ENCODE measurements at places on chromosomes 13 and 19. TPM values are rescaled to one million over a fixed set of nuclear protein-coding genes. Genes with fewer than 3 reads are reported as not detected.
A peak's percentile ranks its signal among the peaks of the same experiment; 100 is the strongest.

Gene CERS1
- 0.90 TPM for total RNA-seq

Gene CYP2A6
- total RNA-seq: not detected

- DNase-seq: no peak
Observed at GRCh38 chr13:67258482-67258881, 28.3 kb upstream of the PCDH9 start.

Gene KLK12
- total RNA-seq: not detected

Gene WBP4
- total RNA-seq: 11.4 TPM

- DNase-seq: no peak
Observed at GRCh38 chr19:29873801-29874575, 62.2 kb downstream of the CCNE1 start.

DNA sequence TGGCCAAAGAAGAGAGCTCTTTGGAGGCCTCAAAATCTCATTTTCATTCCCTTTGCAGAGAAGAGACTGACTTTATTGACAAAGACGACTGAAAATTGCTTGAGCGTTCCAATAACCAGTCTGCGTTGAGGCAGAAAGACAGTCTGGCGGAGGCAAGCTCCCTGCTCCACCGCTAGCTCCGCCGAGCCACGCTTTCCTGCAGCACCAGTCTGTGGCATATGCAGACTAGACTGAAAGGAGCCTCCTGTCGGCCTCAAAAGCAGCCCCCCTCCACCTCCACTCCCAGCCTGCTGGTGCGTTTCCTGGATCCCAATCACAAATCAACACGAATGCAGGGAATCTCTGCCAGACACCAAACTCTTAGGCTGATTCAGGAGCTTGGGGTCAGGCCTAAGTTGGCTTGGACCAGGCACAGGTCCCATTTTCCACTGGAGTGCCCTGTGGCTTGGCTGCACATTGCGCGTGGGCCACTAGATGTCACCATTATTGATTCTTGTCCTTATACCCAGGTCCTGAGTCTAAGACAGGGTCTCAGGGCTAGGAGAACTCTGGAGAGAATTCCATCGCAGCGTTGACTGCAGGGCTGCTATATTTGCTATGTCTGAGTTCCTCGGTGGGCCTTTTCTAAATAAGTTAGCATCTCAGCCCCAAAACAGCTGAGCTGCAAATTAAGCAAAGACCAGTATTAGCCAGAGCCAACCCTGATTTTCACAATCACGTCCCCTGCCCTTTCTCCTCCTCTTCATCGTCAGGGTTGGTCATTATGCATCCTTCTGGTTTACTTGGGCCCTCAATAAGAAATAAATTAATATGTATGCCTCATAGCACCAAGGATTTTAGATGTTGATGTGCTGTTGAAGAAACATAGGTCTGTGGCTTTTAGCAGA, 5.2 kb upstream of the ZNF507 start:
- peak; percentile 27 for DNase-seq

DNA sequence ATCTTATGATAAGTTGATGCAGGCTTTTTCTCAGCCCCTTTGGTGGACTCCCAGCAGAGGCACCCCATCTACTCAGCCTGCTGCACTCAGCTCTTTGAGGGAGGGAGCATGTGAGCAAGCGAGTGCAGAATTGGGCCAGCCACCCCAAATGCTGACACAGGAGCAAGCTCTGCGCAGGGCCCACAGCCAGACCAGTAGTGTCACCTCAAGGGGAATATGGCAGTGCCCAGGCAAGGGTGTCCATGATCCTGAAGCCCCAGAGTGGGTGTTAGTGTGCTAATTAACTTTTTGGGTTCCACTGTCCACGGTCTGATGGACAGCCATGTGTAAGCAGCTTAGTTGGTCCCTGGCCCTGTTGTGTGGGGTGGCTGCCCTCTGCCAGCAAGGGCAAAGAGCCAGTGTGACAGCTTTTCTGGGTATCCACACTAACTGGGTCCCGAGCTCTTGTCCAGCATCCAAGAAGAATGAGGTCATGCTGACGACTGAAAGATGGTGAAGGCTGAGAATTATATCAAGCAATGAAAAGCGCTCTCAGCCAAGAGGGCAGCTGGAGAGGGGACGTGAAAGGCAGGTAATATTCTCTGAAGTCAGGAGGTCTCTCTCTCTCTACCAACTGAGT, 898.3 kb upstream of the PCDH9 start:
- DNase-seq: no peak

Gene GAPDHS
- total RNA-seq: not detected

Gene SIAH3
- total RNA-seq: not detected

- peak; percentile 43 for DNase-seq
Observed at GRCh38 chr13:52455677-52456041, 381 bp downstream of the CKAP2 start.

DNA sequence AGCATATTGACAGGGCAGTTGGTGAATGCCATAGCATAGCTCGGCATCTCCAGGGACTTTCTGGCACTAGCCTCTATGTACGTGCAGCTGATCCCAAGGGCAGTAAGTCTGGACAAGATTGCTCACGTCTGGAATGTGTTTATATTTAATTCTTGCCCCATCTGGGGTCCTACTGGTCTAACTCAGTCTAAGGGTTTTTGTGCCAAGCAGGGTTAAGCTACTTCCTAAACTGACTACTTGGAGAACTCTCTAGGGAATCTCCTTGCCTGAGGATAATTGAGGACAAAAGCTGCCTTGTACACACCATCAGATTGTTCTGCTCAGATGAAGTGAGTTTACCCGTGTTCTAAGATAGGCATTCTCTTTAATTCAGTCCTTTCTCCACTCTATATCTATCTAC, 358.1 kb downstream of the MYO16 start:
- peak; percentile 62 for DNase-seq

GRCh38 chr13:46668302-46668720, 115.3 kb downstream of the LRCH1 start:
- DNase-seq: peak; percentile 95

Gene ELAVL3
- not detected for total RNA-seq

DNA sequence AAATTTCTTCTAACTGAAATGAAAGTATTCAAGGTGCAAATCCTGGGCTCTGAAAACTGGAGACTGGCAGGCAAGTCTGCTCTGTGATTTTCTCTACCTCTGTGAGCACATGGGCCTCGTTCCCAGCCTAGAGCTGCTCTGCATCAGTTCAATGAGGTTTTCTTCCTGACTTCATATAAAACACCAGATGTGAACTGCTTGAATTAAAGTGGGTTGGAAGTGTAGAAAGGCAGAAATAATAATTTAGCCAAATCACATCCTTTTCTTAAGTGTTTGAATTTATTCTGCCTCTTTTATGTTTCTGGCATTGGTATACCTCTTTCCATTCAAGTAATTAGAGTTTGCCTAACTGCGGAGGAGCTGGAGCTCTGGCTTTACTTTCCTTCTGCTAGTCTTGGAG, 540.8 kb downstream of the OLFM4 start:
- DNase-seq: no peak

Gene CD22
- total RNA-seq: 0.18 TPM

DNA sequence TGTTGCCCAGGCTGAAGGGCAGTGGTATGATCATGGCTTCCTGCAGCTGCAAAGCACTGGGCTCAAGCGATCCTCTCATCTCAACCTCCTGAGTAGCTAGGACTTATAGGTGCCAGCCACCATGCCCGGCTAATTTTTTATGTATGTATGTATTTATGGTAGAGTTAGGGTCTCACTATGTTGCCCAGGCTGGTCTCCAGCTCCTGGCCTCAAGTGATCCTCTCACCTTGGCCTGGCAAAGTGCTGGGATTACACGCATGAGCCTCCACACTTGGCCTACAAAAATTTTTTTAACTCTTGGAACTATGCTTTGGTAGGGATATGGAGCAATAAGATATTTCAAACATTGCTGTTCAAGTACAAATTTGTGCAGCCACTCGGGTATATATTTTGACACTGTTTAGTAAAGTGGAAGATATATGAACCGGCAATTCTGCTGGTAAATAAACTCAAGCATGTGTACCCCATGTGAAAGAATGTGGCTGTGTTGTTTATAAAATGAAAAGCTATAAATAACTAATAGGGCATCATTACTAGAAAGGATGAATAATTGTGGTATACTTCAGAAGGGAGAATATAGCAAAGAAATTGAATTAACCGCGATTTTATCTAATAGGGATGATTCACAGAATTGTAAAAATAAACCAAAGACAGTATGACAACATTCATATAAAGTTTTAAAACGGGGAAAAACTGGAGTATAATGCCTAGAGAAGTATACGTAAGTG, 1.1 kb downstream of the ZNF566 start:
- peak; percentile 53 for DNase-seq

GRCh38 chr13:109383683-109384082, 402.7 kb downstream of the IRS2 start:
- peak; percentile 79 for DNase-seq

GRCh38 chr13:73981595-73981994, 152.6 kb downstream of the KLF12 start:
- peak; percentile 51 for DNase-seq

GRCh38 chr19:4909897-4910593, 744 bp downstream of the UHRF1 start:
- peak; percentile 79 for DNase-seq

Gene PLIN5
- total RNA-seq: not detected

- no peak for DNase-seq
Observed at GRCh38 chr13:79382545-79383275, 23.3 kb downstream of the RBM26 start.

DNA sequence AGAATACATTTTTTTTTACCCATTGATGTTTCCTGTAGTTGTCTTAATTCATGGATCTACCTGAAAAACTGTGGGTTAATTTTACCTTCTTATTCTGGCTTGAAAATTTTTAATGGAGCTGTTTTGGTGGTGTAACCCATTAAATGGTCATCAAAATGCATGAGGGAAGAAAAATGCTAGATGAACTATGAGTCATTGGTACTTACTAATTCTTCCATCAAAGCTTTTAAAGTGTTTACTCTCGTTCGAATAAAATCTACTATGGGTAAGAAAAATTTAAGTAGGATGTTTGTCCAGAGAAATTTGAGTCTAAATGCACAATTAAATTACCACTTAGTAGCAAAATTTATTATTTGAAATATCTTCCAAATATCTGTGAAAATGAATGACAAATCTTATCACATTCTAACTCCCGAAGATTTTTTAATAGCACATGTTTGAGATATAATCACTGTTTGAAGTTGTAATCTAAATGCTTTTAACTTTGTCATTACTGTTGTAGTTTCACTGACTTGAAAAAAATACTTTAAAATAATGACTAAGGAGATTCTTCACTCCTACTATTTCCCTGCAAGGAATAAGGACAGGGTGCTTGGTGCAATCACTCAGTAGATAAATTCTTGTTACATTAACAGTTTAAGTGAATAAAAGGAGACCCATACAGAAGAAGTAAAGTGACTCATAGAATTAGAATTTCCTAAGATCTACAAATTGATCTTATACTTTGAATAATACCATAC, 437.7 kb downstream of the IRS2 start:
- DNase-seq: peak; percentile 64

DNA sequence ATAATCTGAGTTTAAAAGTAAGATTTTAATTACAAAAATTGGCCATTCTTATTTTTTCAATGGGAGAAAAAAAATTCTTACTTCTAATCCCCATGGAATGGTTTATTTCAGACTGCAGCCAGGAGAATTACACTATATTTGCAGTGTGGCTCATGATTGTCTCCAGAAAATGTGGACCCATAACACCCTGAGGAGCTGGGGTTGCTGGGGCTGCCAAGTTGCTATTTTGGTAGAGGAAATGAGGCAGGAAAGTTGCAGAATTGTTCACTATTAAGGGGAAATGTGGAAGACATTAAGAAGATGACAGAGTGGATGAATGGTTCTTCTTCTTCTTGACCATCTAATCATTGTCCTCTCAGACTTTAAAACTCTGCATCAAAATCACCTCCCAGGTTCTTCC, 4.6 kb upstream of the SCEL start:
- no peak for DNase-seq

- no peak for DNase-seq
Observed at GRCh38 chr13:51820016-51820597, 16.1 kb upstream of the DHRS12 start.

Gene ZNF614
- total RNA-seq: 12.4 TPM

DNA sequence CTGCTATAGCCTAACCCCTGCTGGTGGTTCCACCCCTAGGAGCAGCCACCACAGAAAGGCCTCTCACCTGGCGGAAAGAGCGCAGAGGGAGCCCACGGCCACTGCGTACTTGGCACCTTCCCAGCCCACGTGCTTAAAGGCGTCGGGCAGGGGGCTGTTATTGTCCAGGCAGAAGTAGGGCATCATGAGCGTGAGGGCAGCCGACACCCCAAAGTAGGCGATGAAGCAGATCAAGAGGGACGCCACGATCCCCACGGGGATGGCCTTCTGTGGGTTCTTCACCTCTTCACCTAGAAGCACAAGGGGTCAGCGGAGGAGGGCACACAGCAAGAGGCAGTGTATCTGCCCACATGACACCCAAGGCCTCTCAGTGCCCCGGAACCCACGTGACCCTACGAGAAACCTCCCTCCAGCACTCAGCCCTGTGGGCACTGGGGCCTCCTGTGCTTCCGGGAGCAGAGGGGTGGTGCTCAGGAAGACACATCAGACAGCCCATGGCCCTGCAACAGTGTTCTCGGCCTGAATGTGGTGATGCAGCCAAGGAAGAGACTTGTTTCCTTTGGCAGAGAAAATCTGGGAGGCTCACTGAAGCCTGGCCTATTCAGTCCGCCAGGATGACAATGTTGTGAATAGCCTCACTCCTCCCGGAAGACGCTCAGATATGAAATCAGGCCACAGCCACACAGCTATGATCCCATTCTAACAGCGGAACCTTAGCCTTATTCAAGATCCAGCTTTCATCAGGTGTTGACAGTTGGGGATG, 72.1 kb downstream of the SLC7A1 start:
- DNase-seq: no peak

- no peak for DNase-seq
Observed at GRCh38 chr19:48020686-48021085, 23.2 kb downstream of the CABP5 start.

GRCh38 chr13:79543883-79544282, 62.9 kb downstream of the NDFIP2 start:
- no peak for DNase-seq

Gene ENOX1
- 1.9 TPM for total RNA-seq

DNA sequence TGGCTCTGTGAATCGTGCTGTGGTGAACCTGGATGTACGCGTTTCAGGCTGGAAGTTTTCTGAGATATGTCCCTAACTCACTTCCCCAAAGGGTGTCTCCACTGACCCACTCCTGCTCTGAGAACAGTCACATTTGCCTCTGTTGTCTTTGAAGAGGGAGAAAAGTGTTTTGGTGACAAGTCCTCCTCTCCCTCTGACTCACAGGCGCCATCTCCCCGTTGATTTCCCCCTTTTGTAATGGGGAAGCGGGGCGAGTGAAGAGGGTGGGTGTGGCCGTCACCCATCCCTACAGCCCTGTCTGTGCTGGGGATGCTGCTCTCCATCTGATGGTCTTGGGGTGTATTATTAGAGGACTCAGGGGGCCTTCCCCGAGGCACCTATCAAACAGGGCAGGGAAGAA, 9.6 kb downstream of the APC2 start:
- no peak for DNase-seq

Gene WDR62
- 4.5 TPM for total RNA-seq
